ENCODE measurements at places on chromosomes 16 and 17.

- no peak for DNase-seq
These were observed 10.4 kb upstream of the GNA13 start for GRCh38 chr17:65066901-65067300.

- peak; percentile 89 for DNase-seq
These were observed 75.3 kb upstream of the TBC1D3K start for GRCh38 chr17:37848690-37849616.

DNA sequence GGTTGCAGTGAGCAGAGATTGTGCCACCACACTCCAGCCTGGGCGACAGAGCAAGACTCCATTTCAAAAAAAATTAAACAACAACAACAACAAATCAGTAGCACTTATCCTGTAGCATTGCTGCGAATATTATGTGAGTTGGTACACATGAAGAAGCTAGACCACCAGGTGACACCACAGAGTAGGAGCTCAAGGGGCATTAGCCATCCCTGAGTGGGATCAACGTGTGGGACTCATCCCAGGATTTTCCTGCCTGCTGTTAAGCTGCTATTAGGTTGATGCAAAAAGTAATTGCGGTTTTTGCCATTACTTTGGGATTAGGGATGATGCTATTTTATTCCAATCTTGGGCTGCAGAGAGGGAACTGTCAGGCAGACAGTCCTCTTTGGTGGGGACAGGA is 47.2 kb downstream of the OTOA start:
- no peak for DNase-seq

DNA sequence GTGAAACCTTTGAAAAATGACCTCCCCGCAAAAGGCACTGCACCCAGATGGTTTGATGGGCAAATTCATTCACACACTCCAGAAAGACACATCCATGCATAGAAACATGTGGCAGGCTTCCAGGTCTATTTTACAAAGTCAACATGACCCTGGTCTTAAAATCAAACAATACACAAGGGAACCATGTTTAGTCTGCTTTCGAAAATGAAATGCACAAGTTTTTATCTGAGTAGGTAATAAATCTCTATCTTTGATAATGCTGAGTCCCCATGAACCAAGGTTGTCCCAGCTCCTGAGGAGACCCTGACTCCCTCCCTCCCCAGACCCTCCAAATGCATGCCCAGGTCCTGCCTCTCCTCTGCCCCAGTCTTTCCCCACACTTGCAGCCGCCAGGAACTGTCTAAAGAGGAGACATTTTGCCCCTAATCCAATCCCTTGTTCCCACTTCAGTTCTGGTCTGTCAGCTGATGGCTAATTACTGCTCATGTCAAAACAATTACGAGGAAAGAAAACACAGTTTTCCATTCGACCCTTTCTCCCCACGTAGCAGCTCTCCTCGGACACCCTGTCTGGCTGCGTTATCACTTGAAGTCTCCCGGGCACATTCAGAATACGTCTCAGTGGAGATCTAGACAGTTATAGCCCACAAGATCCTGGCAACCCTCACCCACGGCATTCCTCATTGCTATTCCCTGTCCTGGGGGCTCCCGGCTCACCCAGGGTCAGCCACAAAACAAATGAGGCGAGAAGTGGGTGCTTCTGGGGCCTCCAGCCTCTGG is 68.8 kb upstream of the RCVRN start:
- DNase-seq: no peak

- no peak for DNase-seq
These were observed 122.6 kb downstream of the NPIPB5 start for GRCh38 chr16:22633280-22633679.

- no peak for DNase-seq
These were observed 4.0 kb upstream of the ADGRG3 start for GRCh38 chr16:57663917-57664661.

GRCh38 chr16:12155235-12155634 is 178.7 kb downstream of the SNX29 start:
- no peak for DNase-seq

GRCh38 chr16:87572959-87573358 is 29.3 kb upstream of the JPH3 start:
- DNase-seq: no peak

- DNase-seq: no peak
These were observed 3.5 kb downstream of the MEFV start for GRCh38 chr16:3252967-3253366.

DNA sequence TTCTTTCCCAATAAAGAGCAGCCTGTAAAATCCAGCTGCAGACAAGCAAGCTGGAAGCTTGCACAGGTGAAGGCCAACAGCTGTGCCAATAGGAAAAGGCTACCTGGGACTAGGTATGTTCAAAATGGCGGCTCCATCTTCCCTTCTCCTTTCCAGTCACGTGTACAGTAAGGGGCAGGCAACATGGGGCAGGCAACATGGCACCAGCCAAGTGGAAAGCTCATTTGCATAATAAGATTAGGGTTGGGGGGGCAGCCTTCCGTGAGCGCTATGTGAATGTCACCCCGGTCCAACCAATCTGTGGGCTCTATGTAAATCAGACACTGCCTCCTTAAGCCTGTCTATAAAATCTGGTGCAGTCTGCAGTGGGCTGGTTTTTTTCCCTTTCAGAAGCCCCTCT is 31.3 kb downstream of the TVP23A start:
- no peak for DNase-seq

GRCh38 chr16:51431517-51432241 is 280.6 kb upstream of the SALL1 start:
- DNase-seq: peak; percentile 74

GRCh38 chr16:57530104-57530521 is 6.3 kb downstream of the CCDC102A start:
- peak; percentile 86 for DNase-seq

DNA sequence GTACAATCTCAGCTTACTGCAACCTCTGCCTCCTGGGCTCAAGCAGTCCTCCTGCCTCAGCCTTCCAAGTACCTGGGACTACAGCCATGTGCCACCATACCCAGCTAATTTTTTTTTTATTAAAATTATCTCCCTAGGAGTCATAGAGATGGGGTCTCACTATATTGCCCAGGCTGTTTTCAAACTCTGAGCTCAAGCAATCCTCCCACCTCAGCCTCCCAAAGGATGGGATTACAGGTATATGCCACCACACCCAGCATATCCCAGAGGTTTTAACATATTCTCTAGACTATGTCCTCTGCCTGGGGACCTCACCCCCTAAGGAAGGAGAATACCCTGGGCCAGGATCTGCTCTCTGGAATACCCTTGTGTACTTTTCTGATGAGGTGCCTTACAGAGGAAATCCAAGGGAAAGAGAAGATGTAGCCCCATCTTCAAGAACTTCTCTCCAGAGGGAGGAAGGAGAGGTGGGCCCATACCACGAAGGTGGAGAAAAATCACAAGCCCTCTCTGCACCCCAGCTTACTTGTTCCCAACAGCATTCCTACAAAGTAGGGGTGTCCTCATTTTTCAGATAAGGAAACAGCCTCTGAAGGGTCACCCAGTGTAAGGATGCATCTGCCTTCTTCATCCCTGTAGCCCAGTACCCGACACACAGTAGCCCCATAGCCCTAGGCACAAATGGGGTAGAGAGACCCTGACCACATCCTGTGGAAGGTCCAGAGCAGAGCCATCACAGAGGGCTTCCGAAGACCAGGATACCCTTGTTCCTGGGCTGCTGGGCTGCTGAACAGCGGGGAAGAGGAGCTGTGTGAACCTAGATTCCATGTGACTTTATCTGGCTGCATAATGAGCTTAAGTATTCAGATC is 151.6 kb downstream of the SOCS1 start:
- DNase-seq: no peak

- DNase-seq: no peak
These were observed 6.4 kb downstream of the CMTM2 start for GRCh38 chr16:66585481-66586239.

- no peak for DNase-seq
These were observed 740 bp upstream of the JPT2 start for GRCh38 chr16:1677339-1677738.

DNA sequence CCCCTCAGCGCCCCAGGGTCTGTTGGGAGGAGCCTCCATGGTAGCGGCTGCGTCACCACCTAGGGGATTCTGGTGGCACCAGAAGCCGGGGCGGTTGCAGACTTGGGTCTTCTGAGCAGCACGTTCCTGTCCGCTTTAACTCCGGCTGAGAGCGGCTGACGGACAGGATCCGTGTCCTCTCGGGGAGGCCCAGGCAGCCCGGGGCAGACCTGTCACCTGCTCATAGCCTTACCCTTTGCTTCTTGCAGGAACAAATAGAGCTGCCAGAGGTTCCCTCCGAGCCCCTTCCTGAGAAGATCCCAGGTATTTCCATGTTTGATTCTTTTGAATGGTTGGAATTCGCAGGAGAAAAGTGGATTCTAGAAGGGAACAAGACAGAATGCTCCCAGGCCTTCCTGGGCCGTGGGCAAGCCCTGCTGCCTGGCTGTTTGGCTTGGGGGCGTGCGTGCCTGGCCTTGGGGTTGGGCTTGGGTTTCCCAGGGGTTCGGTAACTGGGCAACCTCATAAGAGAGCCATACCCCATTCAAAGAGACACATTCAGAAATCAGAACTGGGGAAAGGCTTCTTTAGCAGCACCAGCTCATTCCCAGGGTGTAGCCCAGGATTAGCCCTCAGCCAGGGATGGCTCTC is 6.6 kb downstream of the CHMP6 start:
- DNase-seq: no peak

GRCh38 chr17:47831934-47832327 is 461 bp downstream of the LRRC46 start:
- DNase-seq: no peak

DNA sequence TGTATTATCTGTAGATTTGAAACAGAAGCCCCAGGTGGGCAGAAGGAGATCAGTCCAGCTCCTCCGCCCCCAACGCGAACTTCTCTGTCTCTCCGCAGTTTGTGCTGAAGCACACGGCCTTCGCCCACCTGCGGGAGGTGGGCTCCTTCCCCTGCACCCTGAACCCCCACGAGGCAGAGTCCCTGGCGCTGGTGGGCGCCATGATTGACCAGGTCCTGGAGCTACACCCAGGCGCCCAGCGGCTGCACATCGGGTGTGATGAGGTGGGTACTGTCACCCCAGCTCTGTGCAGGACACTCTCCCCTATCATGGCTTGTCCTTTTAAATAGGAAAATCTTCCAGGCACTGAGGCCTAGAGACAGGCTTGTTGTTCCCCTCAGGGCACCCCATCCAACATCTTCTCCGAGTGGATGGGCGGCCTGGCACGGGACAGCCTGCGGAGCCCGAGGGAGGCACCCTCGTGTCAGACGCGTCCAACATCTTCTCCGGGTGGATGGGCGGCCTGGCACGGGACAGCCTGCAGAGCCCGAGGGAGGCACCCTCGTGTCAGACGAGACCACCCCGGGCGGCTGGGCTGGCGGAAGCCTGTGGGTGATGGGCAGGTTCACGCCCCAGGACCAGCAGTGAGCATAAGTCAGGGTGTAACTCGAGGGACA is 15.3 kb upstream of the OGFOD3 start:
- no peak for DNase-seq

- DNase-seq: no peak
These were observed 22.6 kb downstream of the ZFHX3 start for GRCh38 chr16:73025151-73025855.

DNA sequence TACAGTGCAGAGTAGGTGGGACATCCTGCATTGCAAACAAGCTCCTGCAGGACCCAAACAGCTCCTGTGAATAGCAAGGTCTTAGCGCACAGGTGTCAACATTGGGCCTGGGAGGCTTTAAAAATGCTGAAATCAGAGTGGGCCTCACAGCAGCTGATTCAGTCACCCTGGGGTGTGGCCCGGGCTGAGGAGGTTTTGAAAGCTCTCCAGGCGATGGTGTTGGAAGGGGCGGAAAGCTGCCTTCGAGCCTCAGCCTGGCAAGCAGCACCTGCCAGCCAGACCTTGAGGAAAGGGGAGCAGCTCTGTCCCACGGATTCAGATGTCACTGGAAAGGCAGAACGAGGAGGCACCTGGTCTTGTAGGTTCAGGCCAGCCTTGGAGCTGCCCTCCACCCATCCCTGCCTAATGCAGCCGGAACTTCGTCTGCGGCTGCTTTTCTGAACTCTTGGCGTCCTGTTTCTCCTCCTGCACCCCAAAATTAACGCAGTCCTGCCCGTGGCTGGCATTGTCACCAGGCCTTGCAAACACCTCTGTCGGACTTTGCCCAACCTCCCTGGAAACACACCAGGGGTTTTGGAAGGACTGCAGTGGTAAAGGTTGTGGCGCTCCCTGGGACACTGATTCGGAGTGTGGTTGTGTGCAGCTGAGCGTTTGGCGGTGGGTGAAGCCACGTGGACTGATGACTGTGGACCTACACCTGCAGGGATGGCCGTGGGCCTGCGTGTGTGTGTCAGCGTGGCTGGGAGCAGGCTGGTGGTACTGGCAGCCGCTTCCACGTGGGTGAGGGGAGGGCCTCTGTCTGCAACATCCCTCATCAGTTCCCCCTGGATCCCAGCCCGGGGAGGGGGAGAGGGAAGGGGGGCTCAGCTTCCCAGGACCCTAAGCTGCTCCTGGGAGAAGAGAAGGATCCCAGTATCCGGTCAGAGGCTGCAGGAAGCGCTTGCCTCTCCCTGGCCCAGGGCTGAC is 3.4 kb downstream of the NECAB2 start:
- no peak for DNase-seq

- no peak for DNase-seq
These were observed 269.6 kb downstream of the SNX29 start for GRCh38 chr16:12245921-12246720.

- peak; percentile 60 for DNase-seq
These were observed 1.0 kb downstream of the WSB1 start for GRCh38 chr17:27294689-27295630.

- no peak for DNase-seq
These were observed 13.5 kb upstream of the CBX4 start for GRCh38 chr17:79852748-79853147.

DNA sequence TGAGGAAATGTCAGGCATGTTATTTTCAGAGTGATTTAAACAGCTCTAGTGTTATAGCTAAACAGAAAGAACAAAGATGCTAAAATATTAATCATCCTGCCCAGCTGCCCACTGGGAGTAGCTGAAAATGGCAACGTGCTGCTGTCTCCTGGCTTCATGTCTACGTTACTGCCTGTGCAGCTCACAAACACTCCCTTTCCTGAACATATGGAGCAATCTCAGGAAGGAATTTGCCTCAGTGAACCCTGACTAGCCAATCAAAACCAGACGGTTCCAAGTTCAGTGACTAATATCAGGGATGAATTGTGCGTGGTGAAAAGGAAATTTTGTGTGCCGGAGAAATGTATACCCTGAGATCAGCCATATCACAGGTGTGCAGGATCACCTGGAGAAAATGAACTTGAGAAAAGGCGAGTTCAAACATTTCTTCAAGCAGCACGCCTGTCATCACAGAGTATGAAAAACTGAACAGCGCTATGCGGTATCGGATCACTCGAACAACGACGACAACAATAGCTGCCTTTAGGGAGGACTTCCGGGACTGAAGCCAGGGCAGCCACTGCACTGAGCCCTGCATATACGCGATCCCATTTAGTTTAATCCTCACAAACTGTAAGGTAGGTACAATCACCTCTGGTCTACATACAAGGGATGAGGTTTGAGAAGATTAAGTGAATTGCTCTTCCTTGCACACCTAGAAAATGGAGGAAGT is 110.3 kb downstream of the STX8 start:
- DNase-seq: no peak
